ENCODE measurements at places on chromosomes 1 and 21.

- no peak for DNase-seq
Observed at GRCh38 chr1:228472655-228473054, 14.5 kb upstream of the RNF187 start.

- DNase-seq: no peak
Observed at GRCh38 chr1:9495854-9496374, 43.4 kb upstream of the SLC25A33 start.

GRCh38 chr1:52296345-52296744 is 69.7 kb downstream of the CC2D1B start:
- peak; percentile 62 for DNase-seq

DNA sequence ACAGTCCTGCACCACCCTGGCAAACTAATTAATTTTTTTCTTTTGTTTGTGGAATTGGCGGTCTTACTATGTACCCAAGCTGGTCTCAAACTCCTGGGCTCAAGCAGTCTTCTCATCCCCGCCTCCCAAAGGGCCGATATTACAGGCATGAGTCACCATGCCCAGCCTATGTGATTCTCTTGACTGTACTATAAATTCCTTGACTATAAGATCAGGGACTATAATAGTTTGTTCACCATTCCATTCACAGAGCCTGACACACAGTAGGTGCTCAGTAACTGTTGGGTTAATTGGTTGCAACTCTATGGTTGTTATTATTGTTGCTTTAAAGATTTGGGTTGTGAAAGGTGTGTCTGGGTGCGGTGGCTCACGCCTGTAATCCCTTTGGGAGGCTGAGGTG is 17.2 kb downstream of the DAP3 start:
- no peak for DNase-seq

GRCh38 chr1:23177438-23178380 is 9.1 kb upstream of the LUZP1 start:
- peak; percentile 57 for DNase-seq

DNA sequence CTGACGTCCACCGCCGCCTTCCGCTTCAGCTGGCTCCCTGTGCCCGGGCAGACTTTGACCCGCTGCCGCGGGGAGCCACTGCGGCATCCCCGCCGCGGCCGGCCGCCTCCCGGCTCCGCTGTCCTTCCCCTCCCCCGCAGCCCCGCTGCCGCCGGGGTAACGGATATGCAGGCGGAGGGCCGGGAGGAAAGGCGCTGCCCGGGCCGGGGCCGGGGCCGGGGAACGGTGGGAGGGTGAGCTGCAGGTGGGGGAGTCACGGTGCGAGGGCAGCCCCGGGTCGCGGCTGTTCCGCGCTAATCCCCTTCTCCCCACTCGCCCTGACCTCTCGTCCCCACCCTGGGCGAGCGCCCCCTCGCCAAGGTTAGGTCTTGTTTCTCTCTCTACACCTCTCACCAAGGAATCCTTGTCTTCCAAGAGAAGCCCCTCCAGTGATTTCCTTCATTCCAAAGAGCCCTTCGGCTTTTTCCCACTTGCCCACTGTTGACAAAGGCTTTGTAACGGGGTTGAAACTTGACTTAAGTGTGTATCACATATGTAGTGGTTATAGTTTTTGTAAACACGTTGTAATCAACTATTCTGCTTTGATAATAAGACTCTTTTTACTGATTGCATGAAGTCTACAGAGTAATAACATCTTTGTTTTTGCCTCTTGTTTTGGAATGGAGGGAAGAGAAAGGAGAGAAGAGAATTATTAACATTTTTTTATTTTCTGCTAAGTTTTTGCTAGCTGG is 669 bp downstream of the XPR1 start:
- DNase-seq: peak; percentile 58

- DNase-seq: no peak
Observed at GRCh38 chr21:14070968-14071367, 139.8 kb downstream of the LIPI start.

- DNase-seq: no peak
Observed at GRCh38 chr1:200435200-200435780, 25.5 kb upstream of the ZNF281 start.

DNA sequence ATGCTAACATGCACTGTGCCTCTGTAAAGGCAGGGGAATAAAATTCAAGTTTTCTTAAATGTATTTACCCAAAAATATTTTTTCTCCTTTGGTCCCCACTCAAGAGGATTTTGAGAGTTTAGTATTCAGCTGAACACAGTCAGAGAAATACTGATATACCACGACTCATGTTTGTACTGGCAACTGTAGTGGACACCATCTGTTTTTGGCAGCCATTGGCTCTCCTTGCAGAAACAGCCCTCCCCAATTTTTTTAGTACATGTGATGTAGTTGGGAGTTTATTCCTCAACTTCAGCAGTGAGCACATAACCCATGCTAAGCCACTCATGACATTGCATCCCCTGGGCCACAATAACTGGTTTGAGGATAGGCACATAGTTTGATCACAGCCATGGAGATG is 154.8 kb upstream of the POU3F1 start:
- DNase-seq: no peak

GRCh38 chr1:74246315-74246714 is 11.1 kb downstream of the TNNI3K start:
- DNase-seq: no peak

DNA sequence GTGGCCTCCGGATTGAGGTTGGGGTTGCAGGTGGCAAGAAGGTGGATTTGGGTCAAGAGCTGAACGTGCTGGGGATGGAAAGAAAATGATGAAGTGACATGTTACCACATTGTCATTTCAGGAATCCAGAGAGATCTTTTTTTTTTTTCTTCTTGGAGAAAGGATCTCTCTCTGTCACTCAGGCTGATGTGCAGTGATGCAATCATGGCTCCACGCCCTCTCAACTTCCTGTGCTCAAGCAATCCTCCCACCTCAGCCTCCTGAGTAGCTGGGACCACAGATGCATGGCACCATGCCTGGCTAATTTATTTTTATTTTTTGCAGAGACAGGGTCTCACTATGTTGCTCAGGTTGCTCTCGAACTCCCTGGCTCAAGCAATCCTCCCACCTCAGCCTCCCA is 80.6 kb downstream of the GON4L start:
- DNase-seq: no peak

- DNase-seq: no peak
Observed at GRCh38 chr1:41534181-41535076, 49.9 kb upstream of the EDN2 start.

GRCh38 chr1:65820983-65821382 is 28.3 kb downstream of the PDE4B start:
- DNase-seq: no peak

- no peak for DNase-seq
Observed at GRCh38 chr1:220335668-220336067, 63.4 kb upstream of the RAB3GAP2 start.

DNA sequence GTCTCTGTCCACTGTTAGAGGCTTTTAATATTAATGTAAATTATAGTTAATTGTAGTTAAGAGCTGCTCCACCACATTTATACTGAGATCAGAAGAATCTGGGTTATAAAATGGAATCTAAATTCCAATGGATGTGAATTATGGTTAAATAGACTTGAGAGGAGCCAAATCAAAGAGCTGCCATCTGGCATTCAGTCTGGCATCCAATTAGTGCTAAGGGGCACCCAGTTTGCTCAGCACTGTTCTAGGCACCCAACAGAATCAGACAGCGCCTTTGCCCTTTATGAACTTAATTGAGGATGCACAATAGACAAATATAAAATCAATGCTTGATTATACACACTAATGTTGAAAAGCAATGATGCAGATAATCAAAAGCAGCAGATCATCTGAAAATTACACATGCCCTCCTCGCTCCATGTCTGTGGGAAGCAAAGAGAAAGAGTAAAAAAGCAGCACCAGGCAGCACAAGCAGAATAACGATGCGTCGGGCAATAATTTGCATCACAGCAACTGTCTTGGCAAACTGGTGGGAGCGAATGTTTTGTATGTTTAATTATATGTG is 310.1 kb downstream of the BRINP2 start:
- DNase-seq: no peak

GRCh38 chr1:234938135-234938534 is 190.5 kb downstream of the TOMM20 start:
- DNase-seq: no peak

GRCh38 chr1:156951371-156951770 is 30.9 kb downstream of the LRRC71 start:
- DNase-seq: no peak

- no peak for DNase-seq
Observed at GRCh38 chr1:114238053-114238452, 84.4 kb upstream of the SYT6 start.

DNA sequence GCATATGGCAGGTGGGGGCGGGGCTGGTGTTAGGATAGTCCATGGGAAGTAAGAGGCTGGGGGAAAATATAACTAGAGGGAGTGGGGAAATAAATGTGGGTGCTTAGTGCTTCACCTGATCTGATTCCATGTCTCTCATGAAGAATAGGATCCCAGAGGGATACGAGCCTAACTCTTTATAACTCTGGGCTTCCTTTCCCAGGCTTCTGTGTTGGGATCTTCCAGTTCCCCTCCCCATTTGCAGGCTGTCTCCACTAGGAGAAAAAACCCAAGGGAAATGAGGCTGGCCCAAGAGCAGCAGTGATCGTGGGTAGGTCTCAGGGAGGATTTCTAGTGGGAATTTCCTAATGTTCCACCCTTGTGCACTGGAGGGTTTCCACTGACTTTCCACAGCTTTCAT is 1.6 kb downstream of the KCNJ9 start:
- no peak for DNase-seq

DNA sequence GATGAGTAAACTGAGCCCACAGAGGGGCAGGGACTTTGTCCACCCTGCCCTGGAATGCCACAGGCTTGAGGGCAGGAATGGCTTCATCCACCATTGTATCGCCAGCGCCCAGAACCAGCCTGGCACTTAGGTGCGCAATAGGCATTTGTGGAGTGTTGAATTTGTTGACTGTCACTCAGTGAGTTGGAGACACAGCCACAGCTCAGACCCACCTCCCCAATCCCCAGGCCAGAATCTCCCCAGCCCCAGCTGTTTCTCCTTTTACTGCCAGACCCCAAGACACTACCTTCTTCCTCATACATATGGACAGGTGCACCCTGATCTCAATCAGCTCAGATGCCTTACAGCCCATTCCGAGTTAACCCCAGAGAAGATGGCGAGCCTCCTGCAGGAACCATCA is 674.5 kb downstream of the MATN1 start:
- no peak for DNase-seq

GRCh38 chr1:234427950-234428646 is 50.9 kb downstream of the TARBP1 start:
- DNase-seq: no peak

- no peak for DNase-seq
Observed at GRCh38 chr1:234745844-234746797, 136.1 kb upstream of the IRF2BP2 start.

DNA sequence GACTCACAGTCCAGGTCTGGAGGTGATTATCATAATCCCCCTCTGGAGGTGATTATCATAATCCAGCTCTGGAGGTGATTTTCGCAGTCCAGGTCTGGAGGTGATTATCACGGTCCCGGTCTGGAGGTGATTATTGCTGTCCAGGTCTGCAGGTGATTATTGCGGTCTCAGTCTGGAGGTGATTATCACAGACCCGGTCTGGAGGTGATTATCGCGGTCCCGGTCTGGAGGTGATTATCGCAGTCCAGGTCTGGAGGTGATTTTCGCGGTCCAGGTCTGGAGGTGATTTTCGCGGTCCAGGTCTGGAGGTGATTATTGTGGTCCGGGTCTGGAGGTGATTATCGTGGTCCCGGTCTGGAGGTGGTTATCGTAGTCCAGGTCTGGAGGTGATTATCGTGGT is 76.6 kb downstream of the SDCCAG8 start:
- no peak for DNase-seq

GRCh38 chr1:30816211-30817076 is 58.9 kb upstream of the LAPTM5 start:
- DNase-seq: peak; percentile 81

DNA sequence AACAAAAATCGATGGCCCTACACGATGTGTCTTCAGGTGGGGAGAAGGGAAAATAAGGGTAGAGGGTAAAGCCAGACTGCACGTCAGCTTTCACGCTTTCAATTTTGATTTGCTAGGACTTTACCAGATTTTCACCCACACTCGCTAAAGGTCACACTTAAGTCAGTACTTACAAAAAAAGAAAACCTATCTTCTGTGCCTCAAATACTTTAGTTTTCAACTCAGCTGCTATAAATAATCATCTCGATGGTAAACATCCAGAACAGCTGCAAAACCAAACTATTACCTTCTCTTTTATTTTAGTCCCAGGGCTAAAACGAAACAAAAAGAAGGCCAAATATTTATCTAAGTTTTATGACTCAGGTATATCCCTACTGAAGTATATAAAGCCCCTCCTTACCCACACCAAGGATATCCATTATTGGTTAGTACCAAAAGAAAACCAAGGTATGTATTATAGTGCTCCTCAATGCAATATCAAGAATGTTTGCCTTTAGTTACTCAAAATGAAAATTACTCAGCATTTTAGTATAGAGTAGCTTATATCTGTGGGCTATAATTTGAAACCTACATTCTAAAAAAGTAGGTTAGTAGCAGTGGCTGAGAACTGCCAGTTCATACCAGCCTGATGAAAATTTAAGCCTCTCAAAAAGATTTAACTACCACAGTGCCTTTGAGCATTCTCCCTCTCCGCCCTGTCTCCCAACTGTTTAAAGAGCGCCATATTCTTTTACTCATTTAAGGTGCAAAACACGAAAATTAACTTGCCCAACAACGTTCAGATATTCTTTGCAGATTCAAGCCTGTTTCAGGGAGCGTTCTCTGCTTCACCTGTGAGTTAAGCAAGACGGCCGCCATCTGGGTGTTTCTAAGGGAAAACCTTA is 1.5 kb downstream of the CSDE1 start:
- DNase-seq: no peak

DNA sequence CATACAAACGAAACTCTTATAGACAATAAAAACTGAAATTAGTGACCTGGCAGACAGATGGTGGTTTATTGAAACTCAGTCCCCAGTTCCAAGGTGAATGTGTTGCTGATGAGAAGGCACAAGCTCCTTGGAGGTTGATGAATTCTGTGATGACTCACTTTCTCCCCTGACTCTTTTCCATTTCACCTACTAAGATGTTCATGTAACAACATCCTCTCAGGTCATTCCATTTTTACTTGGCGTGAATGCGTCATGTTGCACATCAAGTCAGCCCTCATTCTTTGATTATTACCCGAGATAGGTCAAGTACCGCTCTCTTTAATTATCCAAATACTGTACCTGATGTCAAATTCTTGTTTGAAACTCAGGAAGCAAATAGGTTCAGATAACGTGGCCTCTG is 10.1 kb upstream of the IL10RB start:
- no peak for DNase-seq

- DNase-seq: no peak
Observed at GRCh38 chr1:214186103-214186824, 94.7 kb upstream of the SMYD2 start.

- DNase-seq: no peak
Observed at GRCh38 chr1:204319027-204319426, 40.7 kb downstream of the PLEKHA6 start.

DNA sequence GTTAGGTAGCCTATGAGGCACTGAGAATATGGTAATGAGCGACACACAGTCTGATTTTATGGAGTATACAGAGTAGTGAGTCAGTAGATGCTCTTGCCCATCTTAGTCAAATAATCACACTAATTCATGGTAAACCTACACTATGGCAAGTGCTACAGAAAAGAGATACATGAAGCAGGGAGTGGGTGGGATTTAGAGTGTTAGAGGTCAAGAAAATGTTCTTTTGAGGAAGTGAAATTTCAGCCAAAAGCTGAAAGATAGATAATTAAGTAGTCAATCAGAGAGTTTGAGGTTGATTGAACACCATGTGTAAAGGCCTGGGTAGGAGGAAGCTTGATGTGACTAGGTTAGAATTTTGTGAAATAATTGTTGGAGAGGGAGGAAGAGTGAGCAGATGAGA is 14.7 kb downstream of the MDM4 start:
- DNase-seq: no peak
